ENCODE measurements at places on chromosomes 3 and 15. TPM values are rescaled to one million over a fixed set of nuclear protein-coding genes. Genes with fewer than 3 reads are reported as not detected.

Gene B4GALT4
- total RNA-seq: 18.1 TPM

Gene ISLR
- total RNA-seq: not detected

GRCh38 chr3:40307176-40307575, 2.3 kb upstream of the EIF1B start:
- DNase-seq: no peak

Gene UBA7
- 293 TPM for total RNA-seq

DNA sequence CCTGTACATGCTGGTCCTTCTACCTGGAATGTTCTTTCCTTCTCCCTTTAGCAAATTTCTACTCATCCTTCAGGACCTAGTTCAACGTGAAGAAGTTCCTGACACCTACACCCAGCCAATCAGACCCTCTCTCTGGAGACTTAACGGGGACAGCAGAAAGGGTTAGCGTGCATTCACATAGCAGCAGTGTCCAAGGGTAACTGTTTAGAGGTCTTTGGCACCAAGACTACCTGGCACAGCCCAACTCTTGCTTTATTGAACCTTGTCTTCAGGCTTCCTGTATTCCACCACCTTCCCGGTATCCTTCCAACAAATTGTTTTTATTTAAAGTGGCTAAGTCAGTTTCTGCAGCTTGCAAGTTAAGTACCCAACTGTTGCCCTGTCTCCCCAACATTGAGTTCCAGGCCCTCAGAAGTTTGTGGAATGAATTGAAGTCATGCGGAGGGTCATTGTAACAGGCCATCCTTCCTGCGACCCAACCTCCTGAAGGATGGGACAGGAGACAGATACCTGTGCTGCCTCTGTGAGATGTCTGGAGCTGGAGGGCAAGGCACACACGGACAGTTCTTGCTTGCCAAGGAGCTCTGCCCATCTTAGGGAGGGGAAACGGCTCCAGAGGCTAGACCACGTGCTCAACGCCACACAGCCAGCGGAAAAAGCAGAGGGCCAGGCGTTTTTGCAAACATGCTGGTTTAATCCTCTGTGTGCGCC, 14.4 kb upstream of the WNT7A start:
- no peak for DNase-seq

GRCh38 chr3:151789853-151790463, 24.0 kb upstream of the AADAC start:
- no peak for DNase-seq

GRCh38 chr3:143445118-143445517, 325.5 kb downstream of the CHST2 start:
- no peak for DNase-seq

DNA sequence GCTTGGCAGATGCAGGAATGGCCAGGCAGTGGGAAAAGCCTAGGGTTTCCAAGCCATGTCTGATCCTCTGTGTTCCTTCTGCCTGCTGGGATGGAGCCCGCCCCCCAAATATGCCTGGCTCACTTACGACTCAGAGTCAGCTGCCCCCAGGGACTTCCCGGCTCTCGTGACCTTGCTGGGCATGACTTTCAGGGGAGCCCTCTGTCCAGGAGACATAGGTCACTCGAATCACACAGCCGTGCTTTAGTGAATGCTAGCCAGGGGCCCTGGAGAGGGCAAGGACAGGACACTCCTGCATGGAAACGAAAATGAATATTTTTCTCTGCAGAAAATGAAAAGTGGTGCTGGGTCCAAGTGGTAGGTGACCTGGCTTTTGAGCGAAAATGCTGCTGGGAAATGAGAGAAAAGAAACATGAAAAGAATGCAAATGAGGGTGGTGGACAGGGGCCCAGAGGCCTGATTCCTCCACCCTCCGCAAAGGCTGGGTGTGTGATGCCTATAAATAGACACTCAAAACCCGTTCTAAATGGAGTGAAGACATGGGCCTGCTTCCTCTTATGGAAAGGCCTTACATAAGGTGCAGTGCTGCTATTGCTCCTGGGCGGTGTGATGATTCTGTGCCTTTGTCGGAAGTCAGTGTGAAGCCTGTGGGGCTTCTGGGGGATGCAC, 107.4 kb downstream of the APBA2 start:
- DNase-seq: no peak

- peak; percentile 53 for DNase-seq
Observed at GRCh38 chr3:197791892-197792647, 1.0 kb downstream of the LRCH3 start.

Gene SEMA6D
- total RNA-seq: 0.06 TPM

- no peak for DNase-seq
Observed at GRCh38 chr15:24962880-24963279, 8.1 kb downstream of the SNRPN start.

Gene SLC9C1
- not detected for total RNA-seq

DNA sequence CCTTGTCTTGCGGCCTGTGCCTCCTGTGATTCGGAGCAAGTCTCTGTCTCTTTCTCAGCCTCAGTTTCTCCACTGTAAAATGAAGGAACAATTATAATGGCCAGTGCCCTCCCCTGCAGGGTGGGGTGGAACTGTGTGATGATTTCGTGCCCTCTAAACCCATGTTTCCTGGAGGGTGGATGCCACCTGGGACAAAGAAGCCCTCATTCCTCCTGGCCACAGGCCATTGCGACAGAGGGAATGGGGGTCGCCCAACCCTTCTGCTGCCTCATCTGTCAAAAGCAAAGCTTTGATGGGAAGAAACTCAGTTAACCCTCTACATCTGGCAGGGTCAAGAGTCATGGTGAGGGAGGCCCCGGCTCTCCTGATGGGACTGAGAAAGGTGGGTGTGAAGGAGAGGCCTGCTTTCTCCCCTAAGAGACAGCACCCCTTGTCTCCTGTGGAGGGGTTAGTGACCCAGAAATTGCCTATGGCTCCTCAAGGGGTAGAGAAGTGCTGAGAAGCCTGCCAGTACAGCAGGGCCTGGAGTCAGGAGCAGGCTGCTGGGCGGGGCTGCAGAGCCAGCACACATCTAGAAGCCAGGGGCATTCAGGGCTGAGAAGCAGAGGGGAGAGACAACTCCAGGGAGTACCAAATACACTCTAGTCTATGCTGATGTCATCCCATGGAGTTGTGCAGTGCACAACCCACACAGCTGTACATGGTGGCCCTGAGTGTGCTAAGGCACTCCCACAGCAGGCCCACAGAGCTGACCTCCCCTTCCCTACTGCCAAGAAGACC, 61.0 kb downstream of the PLXNA1 start:
- DNase-seq: no peak

DNA sequence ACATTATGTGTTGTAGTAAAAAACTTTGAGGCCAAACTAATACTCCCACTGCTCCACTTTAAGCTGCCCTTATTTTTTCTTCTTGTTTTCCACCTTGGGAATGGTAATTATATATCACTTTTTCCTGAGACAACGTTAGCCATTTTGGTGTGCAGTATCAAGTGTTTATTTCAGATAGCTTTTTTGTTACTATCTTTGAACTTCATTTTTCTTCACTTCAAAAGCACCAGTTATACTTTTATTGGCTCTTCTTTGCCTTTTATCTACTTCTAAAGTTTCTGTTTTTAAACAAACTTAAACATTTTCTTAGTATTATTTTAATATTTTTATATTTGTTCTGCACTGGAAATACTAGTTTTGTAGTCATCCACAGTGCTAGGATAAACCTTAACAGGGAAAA, 6.5 kb downstream of the TOPAZ1 start:
- no peak for DNase-seq

Gene SAXO2
- total RNA-seq: 1.1 TPM

DNA sequence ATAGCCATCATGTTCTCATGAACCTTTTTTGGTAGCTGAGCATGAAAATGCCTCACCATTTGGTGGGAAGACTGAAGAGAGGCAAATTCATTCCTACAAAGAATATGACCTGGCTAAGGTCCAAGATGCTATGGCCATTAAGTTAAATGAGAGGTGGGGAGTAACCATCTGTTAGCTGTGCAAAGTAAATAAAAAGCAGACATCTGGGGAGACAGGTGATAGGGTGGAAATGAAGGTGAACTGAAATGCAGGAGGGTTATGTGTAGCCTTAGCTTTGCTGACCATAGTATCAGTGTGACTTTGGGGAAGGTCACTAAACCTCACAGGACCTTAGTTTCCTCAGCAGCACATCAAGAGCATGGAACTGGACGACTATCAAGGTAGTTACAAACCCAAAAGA, 111.0 kb upstream of the STRIT1 start:
- no peak for DNase-seq
